H9 (cell line): ENCODE measurements at places on chromosomes 2 and 18. TPM values are rescaled to one million over a fixed set of nuclear protein-coding genes. Genes with fewer than 3 reads are reported as not detected.

GPR39 gene
- 0.20 and 0.50 TPM in 2 replicates for total RNA-seq

C2orf69 gene
- total RNA-seq, result 22.0 and 22.6 TPM in 2 replicates

CPLX4 gene
- total RNA-seq, result not detected in 2 replicates

AMER3 gene
- 0.59 TPM in 2 replicates for total RNA-seq

PSMA8 gene
- not detected in 2 replicates for total RNA-seq

FN1 gene
- 56.0 and 61.3 TPM in 2 replicates for total RNA-seq

TMEM163 gene
- total RNA-seq, result 0.39 and 0.66 TPM in 2 replicates

MERTK gene
- 4.2 and 4.8 TPM in 2 replicates for total RNA-seq

DNA sequence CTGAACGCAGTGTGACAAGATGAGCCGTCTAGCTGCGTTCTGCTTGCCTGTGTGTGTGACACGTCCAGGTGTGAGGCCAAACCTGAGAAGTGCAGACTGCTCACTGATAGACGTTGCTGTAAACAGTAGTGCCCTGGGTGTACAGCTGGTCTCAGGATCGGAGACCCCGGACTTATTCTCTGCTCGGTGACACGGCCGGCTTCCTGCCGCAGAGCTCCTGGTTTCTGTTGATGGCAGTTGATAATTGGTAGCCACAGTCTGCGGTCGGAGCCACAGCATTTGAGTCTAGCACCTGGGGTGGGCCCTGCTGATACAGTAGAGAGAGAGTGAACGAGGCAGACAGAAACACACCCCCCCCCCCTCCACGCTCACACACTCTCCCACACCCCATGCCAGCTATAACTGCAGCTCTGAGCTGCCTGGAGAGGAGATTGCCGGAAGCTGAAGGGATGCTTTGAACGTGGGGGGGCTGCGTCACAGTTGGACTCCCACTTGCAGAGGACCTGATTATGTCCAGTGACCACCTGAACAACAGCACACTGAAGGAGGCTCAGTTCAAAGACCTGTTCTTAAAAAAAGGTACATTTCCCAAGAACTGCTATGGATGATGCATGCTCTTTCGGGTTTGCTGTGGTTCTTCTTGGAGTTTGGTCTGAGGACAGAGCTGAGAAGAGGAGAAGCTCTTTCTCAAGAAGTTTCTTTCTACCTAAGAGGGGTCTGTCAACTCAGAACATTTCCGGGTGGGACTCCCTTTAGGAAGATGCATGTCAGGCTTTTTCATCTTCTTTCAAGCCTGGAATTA, 114.0 kb downstream of the FAM210A start:
- H3K36me3 ChIP-seq, result no peaks in the 10 kb centered on the region
- peak overlapping the region; percentile 72; the same call in 2 of the 3 replicates for H3K4me3 ChIP-seq
- no peak overlapping the region for H3K27ac ChIP-seq
- no peak for DNase-seq
- H3K27me3 ChIP-seq, result no peaks in the 10 kb centered on the region; the same call in 1 of the 2 replicates

- no peak overlapping the region for H3K27ac ChIP-seq
- H3K4me1 ChIP-seq, result no peaks in the 10 kb centered on the region
- no peak overlapping the region for H3K4me3 ChIP-seq
- no peaks in the 10 kb centered on the region; the same call in 2 of the 3 replicates for H3K36me3 ChIP-seq
- no peaks in the 10 kb centered on the region; the same call in 1 of the 2 replicates for H3K27me3 ChIP-seq
Observed at GRCh38 chr2:240632306-240632721, 7.0 kb downstream of the GPR35 start.

DNA sequence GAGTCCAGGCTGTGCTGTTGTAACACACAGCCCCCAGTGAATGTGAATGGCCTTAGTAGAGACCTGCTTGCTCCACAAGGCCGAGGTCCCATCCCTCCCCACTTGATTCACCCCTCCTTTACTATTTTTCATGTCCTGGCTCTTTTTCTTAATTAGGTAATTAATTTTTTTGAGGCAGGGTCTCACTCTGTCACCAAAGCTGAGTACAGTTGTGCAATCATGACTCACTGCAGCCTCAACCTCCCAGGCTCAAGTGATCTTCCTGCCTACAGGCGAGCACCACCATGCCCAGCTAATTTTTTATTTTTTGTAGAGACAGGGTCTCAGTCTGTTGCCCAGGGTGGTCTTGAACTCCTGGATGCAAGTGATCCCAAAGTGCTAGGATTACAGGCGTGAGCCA, 19.3 kb downstream of the FBLN7 start:
- no peak overlapping the region for H3K27ac ChIP-seq
- H3K4me3 ChIP-seq, result no peak overlapping the region
- no peaks in the 10 kb centered on the region for H3K36me3 ChIP-seq
- no peaks in the 10 kb centered on the region for H3K4me1 ChIP-seq
- DNase-seq, result no peak

DNA sequence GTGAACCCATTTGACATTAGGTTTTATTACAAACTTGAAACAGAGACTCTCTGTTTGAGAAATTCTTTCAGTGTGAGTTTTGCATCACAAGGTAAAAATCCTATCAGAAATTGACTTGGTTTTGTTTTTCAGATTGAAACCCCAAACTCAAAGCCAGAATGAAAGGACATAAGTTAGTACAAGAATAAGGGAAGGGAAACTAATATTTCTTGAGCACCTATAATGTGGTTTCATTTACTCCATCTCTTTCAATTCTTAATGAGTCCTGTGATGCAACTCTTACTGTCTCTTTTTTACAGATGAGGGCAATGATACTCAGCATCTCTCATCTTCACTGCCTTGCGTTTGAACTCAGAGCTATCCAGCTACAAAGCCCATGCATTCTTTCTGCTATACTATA, 210.0 kb upstream of the SIX3 start:
- H3K27ac ChIP-seq, result no peak overlapping the region
- H3K4me3 ChIP-seq, result no peak overlapping the region
- no peaks in the 10 kb centered on the region for H3K4me1 ChIP-seq
- H3K27me3 ChIP-seq, result no peaks in the 10 kb centered on the region
- no peak for DNase-seq
- peaks cover 12% of the 10 kb centered on the region for H3K36me3 ChIP-seq

GRCh38 chr18:56214706-56215105, 423.7 kb downstream of the TXNL1 start:
- H3K27me3 ChIP-seq, result no peaks in the 10 kb centered on the region
- H3K36me3 ChIP-seq, result no peaks in the 10 kb centered on the region
- H3K4me3 ChIP-seq, result no peak overlapping the region
- no peak overlapping the region for H3K27ac ChIP-seq
- H3K4me1 ChIP-seq, result no peaks in the 10 kb centered on the region

DNA sequence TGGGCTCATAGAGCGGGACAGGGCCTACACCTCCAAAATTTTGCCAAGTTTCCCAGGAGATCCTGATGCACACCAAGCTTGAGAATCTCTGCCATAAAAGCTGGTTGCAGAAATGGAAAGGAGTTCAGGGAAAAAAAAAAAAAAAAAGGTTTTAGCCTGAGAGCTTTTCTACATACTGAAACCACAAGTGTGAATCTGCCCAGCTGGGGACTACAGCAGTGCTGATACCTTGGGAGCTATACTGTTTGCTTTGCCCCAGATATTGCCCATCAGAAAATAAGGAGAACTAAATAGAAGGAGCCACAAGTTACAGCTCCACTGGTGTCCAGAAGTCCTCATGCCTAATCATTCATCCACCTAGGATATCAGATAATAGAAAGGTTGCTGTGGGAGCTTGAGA, 38.4 kb upstream of the NCKAP5 start:
- H3K27me3 ChIP-seq, result no peaks in the 10 kb centered on the region
- H3K4me1 ChIP-seq, result no peaks in the 10 kb centered on the region
- no peak overlapping the region for H3K27ac ChIP-seq
- H3K36me3 ChIP-seq, result no peaks in the 10 kb centered on the region

- H3K4me3 ChIP-seq, result peak overlapping the region; percentile 15; the same call in 2 of the 3 replicates
- peak; percentile 65 for DNase-seq
- no peaks in the 10 kb centered on the region for H3K27me3 ChIP-seq
- no peaks in the 10 kb centered on the region for H3K36me3 ChIP-seq
Observed at GRCh38 chr18:7789856-7790552, 222.9 kb downstream of the PTPRM start.

- H3K36me3 ChIP-seq, result no peaks in the 10 kb centered on the region
- no peak overlapping the region for H3K4me3 ChIP-seq
- H3K27me3 ChIP-seq, result no peaks in the 10 kb centered on the region
- H3K27ac ChIP-seq, result no peak overlapping the region
Observed at GRCh38 chr18:31261792-31262582, 56.0 kb upstream of the DSG1 start.

- no peak for DNase-seq
- no peak overlapping the region for H3K27ac ChIP-seq
- peaks cover 3% of the 10 kb centered on the region; the same call in 1 of the 3 replicates for H3K36me3 ChIP-seq
- H3K4me1 ChIP-seq, result no peaks in the 10 kb centered on the region
Observed at GRCh38 chr2:156229724-156230362, 102.7 kb downstream of the NR4A2 start.

DNA sequence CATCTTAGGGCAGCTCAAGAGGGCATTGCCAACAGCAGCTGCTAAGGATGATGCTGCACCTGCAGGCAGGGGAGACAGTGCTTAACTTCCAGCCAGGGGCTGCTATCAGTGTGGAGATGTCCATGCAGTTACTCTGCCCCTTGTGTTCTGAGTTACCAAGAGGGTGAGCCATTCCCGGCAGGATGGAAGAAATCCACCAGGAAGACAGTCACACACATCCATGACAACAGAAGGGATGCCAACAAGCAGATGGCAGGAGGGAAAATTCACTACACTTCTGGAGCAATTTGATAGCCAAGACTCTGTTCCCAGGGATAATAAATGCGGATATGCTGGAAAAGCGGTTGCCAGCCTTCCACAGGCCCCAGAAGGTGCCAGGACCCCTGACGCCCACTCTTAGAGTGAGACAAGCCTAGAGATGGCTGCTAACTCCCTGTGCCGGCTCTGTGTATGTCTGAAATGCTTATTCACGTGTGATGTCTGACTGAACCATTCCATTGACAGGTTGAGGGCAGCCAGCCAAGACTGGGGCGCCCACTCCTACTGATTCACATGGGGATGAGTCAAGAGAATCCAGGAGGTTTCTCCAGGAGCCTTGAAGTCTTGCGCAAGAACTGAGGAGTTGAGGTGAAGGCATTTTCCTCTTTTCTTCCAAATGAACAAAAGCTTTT, 24.5 kb downstream of the LOXHD1 start:
- no peaks in the 10 kb centered on the region for H3K4me1 ChIP-seq
- no peak overlapping the region for H3K27ac ChIP-seq
- no peaks in the 10 kb centered on the region; the same call in 2 of the 3 replicates for H3K36me3 ChIP-seq
- no peak for DNase-seq

GRCh38 chr2:127598711-127599110, 47.2 kb upstream of the GPR17 start:
- DNase-seq, result no peak
- H3K36me3 ChIP-seq, result no peaks in the 10 kb centered on the region
- no peaks in the 10 kb centered on the region for H3K27me3 ChIP-seq
- no peaks in the 10 kb centered on the region for H3K4me1 ChIP-seq

GRCh38 chr2:101238930-101239759, 13.5 kb upstream of the CNOT11 start:
- H3K27ac ChIP-seq, result no peak overlapping the region
- H3K4me1 ChIP-seq, result no peaks in the 10 kb centered on the region
- DNase-seq, result no peak
- peaks cover 4% of the 10 kb centered on the region; the same call in 2 of the 3 replicates for H3K36me3 ChIP-seq
- H3K27me3 ChIP-seq, result no peaks in the 10 kb centered on the region

DNA sequence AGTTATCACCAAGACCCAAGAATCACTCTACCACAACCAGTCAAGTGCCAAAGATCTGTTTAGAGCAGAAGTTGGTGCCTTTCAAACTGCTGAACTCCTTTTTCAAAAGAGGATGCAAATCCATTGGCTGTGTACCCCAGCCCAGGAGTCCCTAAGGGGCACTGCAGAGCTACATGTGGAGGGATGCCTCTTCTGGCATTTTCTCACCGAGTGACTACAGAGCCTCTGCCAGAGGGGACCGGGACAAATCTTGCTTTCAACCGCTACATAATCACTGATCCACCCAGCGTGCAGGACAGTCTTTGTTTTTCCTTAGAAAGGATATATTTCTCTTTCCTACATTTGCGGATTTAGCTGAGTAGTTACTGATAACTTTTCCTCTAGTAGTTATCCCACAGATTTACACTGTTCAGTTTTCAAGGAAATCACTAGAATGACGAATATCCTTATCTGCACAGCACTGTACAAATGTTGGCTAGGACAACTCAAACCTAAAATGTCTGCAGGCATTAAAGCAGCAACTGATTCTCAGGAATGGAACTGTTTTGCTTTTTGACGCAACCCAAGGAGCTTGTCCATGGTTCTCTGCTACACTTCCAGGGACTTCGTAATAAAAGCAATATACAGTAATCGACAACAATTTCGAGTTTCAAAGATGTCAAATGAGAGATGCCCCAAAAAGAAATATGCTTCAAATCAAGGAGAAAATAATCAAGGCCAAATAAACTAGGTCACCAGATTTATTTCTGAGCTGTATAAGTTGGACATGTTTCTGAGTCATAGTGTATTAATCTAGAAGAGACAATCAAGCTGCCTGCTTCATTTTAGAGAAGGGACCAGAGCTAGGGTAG, 24.1 kb downstream of the EPB41L3 start:
- H3K4me1 ChIP-seq, result no peaks in the 10 kb centered on the region
- H3K27me3 ChIP-seq, result no peaks in the 10 kb centered on the region
- no peak overlapping the region for H3K4me3 ChIP-seq
- no peak overlapping the region for H3K27ac ChIP-seq
- H3K36me3 ChIP-seq, result no peaks in the 10 kb centered on the region; the same call in 2 of the 3 replicates

DNA sequence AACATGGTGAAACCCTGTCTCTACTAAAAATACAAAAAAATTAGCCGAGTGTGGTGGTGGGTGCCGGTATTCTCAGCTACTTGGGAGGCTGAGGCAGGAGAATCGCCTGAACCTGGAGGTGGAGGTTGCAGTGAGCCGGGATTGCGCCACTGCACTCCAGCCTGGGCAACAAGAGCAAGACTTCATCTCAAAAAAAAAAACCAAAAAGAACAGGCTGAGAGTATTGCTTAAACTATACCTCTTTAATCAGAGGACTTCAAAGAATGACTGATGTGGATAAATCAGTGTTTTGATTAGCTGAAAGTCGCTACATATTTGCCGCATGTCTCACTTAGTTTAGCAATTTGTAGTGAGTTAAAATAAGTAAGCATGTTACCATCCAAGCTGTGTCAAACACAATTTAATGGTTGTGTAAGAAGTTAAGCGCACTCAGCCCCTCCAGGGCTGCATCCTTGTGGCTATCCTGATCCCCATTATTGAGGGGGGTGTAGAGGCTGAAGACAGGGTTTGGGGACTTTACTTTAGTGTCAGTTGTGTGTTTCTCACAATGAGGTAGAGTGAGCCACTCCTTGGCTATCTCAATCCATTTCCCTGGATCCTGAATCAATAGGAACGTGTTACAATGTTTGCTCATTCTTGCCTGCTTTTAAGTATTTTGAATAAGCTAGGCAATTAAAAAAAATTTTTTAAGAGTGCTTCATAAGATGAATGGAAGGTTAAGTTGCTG, 11.0 kb upstream of the FARP2 start:
- no peak for DNase-seq
- no peaks in the 10 kb centered on the region for H3K4me1 ChIP-seq
- H3K27ac ChIP-seq, result no peak overlapping the region
- H3K27me3 ChIP-seq, result no peaks in the 10 kb centered on the region
- H3K4me3 ChIP-seq, result no peak overlapping the region

DNA sequence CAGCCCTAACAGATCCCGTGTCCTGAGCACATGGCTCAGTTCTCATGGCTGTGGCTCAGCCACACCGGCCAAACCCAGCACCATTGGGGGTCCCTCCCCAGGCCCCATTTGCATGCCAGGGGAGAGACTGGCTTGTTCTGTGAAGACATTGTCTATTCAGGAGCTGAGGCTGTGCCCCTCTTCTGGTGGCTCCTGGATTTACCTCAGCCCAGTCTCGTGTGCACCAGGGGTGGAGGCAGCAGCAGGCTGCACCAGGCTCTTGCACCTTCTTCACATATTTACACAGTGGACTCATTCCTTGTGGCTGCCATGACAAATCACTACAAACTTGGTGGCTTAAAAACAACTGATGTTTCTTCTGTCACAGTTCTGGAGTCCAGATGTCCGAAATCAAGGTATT, 92.4 kb upstream of the ITGA6 start:
- DNase-seq, result peak; percentile 49
- H3K27ac ChIP-seq, result no peak overlapping the region
- no peak overlapping the region for H3K4me3 ChIP-seq
- no peaks in the 10 kb centered on the region; the same call in 1 of the 2 replicates for H3K4me1 ChIP-seq
